ENCODE measurements at places on chromosomes 2 and 18.

DNA sequence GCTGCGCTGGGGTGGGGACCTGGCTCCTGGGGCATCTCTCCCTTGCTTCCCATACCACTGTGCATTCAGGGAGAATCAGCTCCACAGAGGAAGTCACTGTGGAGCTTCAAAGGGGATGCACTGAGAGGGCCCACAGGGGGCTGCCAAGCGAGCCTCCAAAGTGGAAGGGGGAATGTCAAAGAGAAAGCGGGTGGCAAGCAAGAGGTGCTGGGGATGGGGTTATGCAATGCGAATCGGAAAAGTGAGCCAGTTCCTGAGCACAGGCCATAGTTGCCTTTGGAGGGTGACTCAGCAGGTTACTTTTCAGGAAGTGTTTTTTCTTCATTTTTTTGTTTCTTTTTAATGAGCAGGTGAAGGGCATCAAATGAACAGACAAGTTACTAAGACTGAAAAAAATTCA lies 17.6 kb downstream of the PMAIP1 start:
- DNase-seq = no peak

DNA sequence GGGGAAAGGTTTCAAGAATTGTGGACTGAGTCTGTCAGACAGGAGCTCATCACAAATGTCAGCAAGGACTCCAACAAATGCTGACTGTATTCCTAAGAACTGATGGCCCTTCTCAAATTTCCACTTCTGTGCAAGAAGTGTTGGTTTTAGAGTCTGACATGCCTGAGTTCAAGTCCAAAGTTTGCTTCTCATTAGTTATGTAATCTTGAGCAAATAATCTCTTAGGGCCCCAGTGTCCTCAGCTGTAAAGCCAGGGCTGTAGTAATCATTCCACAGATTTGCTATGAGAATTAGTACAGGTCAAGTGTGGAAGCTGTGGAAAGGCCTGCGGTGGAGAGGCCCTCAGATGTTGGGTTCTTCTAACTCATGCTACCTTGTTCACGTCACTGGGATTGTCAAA lies 23.9 kb downstream of the MEP1B start:
- no peak for DNase-seq

DNA sequence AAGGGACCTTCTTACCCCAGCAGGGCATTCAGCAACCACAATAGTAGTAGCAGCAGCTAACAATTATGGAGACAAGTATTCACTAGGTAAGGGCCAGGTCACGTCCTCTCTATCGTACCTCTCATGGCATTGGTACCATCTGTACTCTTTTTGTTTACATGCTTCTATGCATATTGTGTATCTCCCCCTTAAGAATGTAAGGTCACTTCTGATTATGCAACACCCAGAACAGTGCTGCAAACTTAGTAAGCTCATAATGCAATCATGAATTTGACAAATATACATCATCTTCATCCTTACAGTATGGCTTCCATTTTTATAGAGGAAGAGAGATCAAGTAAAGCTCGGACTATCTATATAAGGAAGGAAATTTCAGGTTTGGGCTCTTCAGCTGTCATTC lies 46.1 kb downstream of the SPRED2 start:
- no peak for DNase-seq

DNA sequence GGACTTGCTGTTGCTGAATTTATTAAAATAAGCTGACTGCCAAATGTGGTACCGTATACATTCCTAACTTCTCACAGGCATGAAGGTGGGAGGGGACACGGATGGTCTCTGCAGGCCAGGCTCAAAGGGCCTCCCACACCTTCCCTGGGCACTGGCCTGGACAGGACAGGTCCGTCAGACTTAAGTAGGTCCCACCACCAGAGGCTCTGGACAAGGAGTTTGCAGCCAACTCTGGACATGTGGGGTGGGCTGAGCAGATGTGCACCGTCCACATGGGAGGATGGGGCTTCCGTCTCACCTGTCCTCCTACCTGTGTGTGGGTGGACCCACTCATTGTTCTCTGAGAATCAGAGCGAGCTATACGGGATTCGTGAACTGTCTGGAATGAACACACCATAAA lies 8.2 kb downstream of the ODC1 start:
- no peak for DNase-seq

DNA sequence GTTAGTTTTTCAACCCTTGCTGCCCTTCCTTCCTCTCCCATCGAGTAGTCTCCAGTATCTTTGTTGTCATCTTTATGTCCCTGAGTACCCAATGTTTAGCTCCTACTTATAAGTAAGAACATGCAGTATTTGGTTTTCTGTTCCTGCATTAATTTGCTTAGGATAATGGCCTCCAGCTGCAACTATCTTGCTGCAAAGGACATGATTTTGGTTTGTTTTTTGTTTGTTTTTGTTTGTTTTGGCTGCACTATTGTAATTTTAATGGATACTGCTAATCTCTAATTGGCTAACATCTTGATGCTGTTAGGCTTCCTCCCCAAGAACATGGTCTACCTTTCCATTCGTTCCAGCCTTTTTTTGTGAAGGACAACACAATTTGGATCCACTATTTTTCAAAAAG lies 31.2 kb upstream of the HNRNPLL start:
- no peak for DNase-seq

DNA sequence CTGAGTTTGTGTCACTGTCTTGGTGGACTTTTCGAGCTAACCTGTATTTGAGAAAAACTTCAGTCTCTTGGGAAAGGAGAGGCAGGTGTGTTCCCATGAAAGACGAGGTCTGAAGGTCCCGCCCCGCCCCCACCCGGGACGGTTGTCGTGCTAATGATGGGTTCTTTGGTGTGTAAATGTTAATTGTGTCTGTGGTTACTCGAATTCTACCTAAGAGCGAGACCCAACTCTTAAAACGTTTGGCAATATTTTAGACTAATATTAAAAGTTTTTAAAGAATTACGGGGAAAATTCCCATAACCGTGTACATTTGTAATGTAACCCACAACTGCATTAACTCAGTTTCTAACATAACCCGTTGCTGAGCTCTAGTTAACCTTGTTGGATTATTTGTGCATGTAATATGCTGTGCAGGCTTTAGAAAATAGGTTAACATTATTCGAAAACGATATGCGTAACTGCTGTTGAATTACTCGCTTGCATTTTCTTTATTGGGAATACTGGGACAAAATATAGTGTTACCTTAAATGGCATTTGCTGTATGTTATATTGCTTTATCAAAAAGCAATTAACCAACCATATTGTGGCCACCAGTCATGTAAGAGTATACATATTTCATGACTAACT lies 833 bp downstream of the EPB41L5 start:
- DNase-seq = no peak

- no peak for DNase-seq
Observed at GRCh38 chr2:3814706-3815245, 111.4 kb downstream of the DCDC2C start.

- no peak for DNase-seq
Observed at GRCh38 chr2:241990466-241990865, 120.9 kb downstream of the RTP5 start.

DNA sequence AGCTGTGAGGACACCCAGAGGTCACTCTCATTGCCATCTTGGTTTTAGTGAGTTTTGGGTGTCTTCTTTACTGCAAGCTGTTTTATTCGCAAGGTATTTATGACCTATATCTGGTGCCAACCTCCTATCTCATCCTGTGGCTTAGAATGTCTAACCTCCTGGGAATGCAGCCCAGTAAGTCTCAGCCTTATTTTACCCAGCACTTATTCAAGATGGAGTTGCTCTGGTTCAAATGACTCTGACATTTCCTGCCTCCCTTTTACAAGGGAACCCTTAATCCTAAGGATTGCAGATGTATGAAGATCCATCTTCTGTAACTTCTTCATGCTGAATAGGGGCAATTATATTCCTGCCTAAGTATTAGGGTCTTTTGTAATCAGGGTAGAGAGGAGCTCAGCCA lies 708.0 kb downstream of the TMEM182 start:
- DNase-seq = no peak

DNA sequence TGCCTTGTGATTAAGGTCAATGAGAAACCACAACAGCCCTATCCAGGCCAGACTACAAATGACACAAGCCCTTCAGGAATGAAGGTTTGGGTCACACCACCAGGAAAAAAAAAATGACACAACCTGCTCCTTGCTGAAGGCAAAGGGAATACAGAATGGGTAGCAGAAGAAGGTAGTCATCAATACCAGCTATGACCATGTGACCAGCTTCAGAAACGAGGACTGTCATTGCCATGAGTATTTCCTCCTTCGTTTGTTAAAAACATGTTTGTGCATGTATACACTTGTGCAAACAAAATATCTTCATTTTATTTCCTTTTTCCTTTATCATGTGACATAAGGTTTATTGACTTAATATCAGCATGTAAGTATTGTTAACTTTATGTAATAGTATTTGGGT lies 226.6 kb downstream of the CDH19 start:
- DNase-seq = no peak

- DNase-seq = no peak
Observed at GRCh38 chr18:2881088-2881839, 34.5 kb downstream of the EMILIN2 start.

DNA sequence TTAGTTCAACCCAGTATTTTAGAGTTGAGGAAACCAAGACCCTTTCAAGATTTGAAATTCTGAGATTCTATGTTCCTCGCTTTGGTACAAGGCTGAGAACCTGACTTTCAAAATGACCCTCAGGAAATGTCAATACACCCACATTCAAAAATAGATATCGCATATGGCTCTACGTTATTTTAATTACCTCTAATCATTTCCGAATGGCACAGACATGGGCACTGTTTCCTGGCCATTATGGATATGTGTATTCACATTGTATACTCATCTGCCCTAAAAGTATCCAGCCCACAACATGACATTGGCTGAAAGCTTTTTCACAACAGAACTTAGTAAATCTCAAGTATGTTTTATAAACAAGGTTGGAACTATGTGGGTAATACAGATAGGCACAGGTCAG lies 6.7 kb downstream of the KLF7 start:
- DNase-seq = no peak

DNA sequence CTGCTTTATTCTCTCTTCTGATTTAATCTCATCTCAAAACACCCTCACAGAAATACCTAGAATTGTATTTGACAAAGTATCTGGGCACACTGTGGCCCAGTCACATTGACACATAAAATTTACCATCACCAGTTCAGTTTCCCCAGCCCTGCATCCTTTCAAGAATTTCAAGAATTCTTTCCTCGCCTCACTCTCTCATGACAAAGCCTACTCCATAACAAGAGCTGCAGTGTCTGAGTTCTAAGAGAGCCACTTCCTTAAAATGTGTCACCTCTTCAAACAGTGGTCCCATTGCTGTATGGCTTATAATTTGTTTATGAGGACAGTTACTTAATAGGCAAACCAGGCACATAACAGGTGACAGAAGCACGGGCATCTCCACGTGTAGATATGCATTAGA lies 90.9 kb upstream of the STK39 start:
- no peak for DNase-seq

GRCh38 chr2:24328010-24328409 lies 32.3 kb downstream of the ITSN2 start:
- no peak for DNase-seq

DNA sequence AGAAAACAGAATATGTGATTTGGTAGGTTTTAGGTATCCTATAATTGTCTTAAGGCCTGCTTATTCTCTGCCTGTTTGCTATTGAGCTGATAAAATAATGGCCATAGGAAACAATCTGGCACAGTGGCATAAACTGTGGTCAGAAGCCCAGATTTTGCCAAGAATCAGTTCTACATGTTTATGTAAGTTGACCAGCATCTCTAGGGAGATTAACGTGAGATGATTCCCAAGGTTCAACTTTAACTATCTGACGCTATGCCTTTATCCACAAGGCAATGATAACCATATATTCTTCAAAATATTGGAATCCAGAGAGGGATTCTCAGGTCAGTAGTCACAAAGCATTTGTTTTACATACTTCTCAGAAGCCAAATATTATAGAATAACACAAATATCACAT lies 25.6 kb downstream of the AP1S3 start:
- no peak for DNase-seq

- DNase-seq = no peak
Observed at GRCh38 chr18:79776674-79777073, 21.1 kb upstream of the KCNG2 start.

- peak; percentile 72 for DNase-seq
Observed at GRCh38 chr2:134232868-134233727, 20.8 kb upstream of the MGAT5 start.

DNA sequence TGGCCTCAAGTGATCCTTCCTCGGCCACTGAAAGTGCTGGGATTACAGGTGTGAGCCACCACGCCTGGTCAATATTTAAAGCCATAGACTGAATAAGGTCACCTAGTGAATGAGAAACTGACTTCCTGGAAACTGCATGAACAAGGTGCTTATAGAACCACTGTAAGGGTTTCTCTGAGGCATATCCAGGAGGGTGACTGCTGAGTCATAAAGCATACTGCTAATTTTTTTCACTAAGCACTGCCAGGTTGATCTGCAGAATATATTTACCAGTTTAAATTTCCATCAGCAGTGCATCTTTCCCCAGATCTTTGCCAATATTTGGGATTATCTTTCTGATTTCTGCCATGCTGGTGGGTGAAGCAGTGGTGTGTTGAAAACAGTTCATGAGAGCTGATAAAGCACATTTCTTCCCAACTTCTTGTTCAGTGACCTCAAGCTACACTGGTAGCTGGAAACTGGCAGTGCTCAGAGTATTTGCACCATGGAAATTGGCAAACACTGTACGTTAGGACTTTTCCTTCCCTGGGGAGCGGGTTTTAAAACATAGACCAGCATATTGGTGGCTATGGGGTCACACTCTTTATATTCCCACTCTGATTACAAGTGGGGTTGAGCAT lies 4.2 kb upstream of the CLIP4 start:
- DNase-seq = no peak

- no peak for DNase-seq
Observed at GRCh38 chr2:38533757-38534545, 68.8 kb downstream of the HNRNPLL start.

GRCh38 chr2:25566094-25566493 lies 107.3 kb downstream of the DTNB start:
- no peak for DNase-seq

- DNase-seq = no peak
Observed at GRCh38 chr2:170766693-170767092, 3.5 kb upstream of the ERICH2 start.

DNA sequence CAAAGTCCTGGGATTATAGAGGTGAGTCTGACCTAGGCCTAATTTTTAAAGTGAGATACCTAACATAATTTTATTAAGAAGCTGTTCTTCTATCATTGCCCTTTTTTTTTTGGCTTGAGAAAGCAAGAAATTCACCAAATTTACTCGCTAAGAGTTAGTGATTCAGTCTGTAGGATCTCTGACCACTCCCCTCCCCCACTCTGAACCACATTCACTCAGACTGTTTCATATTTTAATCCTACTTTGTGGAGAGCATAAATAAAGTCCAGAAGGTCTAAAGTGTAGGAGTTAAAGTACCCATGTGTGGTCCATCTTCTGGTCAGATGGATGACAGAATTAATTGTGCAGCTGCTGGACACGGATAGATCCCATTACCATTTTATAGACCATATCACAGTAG lies 115.8 kb upstream of the MGAT5 start:
- no peak for DNase-seq

Measured in CD4-positive, alpha-beta T cell (primary cell).